ENCODE measurements at places on chromosomes 12 and 14.

- DNase-seq, result peak; percentile 33
Measured at GRCh38 chr14:75711105-75711795, 50.2 kb downstream of the TTLL5 start.

DNA sequence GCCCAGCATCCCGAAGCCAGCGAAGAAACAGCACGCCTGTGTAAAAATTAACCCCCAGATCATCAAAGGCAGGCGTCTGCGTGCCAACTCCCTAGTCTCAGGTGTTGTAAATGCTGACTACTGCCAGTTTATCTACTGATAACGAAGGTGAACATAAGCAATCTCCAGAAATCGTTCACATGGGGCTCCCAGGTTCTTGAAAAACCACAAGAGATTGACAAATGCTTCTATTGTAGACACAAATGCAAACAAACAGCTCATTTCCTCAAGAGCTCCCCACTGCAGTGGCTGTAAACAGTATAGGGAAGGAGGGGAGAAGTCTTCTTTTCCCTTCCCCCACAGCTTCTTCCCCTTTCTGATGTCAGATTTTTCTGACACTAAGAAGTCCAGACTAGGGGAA, 5.3 kb upstream of the PLEKHG3 start:
- no peak for DNase-seq

GRCh38 chr14:47596860-47597259, 78.5 kb downstream of the MDGA2 start:
- no peak for DNase-seq

GRCh38 chr12:67161322-67161918, 107.7 kb upstream of the CAND1 start:
- peak; percentile 26 for DNase-seq

GRCh38 chr14:21525571-21525961, 580 bp downstream of the SALL2 start:
- no peak for DNase-seq

DNA sequence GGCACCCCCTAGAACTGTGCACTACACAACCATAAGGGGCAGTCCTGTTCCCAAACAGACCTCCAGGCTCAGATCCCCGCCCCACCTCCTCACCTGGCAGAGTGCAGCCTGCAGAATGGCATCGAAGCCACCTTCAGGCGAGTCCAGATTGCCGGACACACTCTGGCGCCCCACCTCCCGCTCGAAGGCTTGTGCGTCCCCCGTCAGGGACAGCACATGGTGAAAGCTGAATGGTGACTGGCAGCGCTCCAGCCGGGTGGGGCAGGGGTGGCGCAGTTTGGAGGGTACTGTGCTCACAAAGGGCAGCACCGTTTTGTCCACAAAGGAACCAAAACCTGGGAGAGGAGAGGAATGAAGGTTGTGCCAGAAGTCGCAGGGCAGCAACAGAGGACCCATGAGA, 10.6 kb downstream of the ITGB7 start:
- no peak for DNase-seq

DNA sequence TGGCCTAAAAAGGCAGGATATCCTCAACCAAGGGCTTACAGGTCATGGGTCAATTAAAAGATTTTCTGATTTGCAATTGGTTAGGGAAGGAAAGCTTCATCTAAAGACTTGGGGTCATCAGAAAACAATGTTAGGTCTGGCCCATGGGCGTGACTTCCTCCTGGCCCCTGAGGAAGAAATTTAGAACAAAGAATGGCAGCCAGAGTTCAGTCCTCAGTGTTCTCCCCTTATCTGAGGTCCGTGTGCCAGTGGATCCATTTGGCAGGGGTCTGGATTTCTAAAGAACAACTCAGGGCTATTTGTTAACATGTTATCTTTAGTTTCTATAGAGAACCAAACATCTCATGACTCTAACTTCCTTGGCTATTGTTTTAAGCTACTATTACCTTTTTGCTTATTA, 27.8 kb upstream of the NFYB start:
- DNase-seq, result no peak

DNA sequence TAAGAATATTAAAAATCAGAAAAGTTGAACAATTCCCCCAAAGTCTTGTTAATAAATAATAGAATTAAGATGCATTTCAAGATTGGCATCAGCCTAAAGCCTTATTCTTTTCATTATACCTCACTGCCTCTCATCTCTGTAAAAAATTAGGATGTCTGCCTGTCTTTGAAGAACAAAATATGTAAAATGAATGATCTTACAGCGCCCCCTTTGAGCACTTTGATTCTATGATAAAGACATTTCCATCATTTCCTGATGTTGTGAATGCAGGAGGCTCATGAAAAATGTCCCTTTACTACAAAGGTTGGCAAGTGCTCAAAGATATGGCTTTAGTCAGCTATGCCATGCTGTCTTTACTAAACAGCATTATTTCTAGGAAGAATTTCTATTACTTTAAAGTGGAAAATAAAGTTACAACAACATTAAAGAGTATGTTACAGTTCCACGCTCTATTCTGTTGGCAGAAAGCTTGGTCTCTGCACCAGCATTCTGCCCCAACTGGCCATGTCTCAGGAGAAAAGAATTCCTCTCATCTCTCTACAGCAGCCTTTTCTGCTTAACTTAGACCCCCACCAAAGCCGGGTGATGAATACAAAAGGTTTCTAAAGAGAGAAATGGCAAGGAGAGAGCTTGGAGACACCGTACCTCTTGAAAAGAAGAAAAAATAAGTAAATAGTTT, 95.1 kb downstream of the LLPH start:
- peak; percentile 47 for DNase-seq

DNA sequence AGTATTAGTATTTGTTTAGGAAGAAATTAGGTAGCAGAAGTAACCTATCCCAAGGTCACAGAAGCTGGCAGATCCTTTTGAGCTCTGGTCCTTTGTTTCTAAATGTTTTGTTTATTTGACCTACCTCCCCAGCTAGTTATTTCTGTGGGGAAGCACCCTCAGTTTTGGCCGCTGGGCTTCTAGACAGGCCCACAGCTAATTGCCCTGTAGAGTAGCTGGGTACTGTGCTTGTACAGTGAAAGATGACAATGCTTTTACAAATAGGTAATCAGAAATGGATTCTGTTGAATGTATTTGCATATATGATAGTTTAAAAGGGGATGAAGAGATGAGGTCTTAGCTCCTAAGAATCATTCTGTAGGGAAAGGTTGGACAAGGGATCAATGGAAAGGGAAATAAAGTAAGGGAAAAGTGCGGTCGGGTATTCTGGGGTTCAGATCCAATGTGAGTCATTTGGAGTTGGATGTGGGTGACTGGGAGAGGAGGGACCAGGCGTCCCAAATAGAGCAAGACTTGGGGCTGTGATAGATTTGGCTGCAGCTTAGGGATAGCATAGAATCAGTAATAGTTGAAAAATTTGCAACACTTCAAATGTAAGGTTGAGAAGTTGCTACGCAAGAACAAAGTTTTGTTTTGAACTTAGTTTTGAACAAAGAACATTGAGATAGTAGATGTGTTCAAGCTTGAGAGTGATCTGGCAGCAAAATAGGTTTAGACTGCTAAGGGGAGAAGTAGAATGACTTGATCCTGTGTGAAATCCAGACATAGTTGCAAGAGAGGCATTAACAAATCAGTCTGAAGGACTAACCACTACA, 3.6 kb downstream of the NUDT4 start:
- DNase-seq, result peak; percentile 38

DNA sequence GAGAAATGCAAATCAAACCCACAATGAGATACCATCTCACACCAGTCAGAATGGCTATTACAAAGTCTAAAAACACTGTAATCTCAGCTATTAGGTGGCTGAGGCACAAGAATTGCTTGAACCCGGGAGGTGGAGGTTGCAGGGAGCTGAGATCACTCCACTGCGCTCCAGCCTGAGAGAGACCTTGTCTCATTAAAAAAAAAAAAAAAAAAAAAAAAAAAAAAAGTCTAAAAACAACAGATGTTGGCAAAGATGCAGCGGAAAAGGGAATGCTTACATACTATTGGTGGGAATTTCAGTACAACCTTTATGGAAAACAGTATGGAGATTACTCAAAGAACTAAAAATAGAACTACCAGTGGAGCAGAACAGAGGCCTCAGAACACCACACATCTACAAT, 19.0 kb upstream of the ATF7 start:
- no peak for DNase-seq

- no peak for DNase-seq
Measured at GRCh38 chr14:81474148-81474492, 59.5 kb downstream of the SEL1L start.

- DNase-seq, result no peak
Measured at GRCh38 chr12:115149685-115150378, 465.9 kb upstream of the TBX3 start.

DNA sequence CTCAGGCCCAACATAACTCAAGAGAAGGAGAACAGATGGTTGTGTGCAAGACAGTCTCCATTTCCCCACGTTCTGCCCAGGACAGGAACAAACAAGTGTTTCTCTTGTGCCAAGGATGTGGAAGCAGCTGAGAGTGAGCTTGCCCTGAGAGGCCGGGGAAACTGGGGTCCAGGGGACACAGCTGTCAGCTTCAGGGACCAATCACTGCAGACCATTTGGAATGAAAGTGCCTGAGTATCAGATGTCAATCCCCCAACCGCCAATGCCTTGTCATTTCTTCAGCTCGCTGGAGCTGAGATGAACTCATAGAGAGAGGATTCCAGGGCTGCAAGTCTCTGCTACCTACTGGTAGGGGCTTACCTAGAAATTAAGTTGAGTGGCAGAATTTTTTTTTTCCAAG, 71.9 kb upstream of the METAP2 start:
- no peak for DNase-seq

DNA sequence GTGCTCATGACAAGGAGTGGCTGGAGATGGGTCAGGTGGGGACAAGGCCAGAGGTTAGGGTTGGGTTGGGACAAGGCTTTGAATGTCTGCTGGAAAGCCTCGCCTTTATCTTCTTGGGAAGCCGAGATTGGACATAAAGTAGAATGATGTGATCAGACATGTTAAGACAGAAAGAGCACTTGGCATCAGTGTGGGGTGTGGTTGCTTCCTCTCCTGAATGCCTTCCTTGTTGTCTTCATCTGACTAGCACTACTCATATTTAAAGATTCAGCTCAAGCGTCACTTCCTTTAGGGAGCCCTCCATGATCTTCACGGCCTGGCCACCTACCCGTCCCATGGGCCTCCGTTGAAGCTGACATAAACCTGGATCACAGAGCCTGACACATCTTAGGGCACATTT, 14.8 kb upstream of the C12orf75 start:
- no peak for DNase-seq

- DNase-seq, result no peak
Measured at GRCh38 chr14:64401949-64402348, 13.8 kb downstream of the MTHFD1 start.

DNA sequence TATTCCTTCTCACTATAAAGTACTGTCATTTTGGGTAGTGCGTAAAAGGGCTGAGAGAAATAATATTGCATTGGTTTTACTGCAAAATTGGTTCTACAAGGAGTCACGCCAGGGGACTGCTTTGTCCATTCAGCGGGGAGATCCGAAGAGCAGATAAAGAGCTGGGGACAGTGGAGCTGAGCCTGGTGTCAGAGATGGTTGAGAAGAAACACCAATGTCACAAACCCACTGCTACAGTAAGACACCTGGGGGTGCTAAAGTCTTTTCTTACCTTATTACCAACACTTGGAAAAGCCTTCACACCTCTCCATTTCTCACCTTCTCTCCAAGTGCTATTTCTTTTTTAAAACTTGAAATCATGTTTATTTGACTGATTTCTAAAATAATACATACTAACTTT, 14.1 kb downstream of the IL31 start:
- DNase-seq, result no peak

DNA sequence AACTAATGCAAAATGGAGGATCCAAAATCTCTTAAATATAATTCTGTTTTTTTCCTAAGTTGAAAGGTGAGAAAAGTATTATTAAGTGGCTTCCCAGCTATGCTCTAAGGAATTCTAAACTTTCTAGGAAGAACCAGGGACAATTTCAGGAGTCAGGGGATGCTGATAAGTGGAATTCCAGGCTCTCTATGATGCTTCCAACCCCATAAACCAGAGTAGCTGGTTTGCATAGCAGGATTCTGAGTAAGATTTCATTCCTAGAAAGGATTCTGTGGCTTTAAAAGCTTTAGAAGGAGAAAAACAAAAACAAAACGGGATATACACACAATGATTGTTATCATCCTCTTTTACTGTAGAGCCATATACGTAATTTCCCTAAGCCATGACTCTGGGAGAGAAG, 93.9 kb downstream of the SLC16A7 start:
- DNase-seq, result no peak

DNA sequence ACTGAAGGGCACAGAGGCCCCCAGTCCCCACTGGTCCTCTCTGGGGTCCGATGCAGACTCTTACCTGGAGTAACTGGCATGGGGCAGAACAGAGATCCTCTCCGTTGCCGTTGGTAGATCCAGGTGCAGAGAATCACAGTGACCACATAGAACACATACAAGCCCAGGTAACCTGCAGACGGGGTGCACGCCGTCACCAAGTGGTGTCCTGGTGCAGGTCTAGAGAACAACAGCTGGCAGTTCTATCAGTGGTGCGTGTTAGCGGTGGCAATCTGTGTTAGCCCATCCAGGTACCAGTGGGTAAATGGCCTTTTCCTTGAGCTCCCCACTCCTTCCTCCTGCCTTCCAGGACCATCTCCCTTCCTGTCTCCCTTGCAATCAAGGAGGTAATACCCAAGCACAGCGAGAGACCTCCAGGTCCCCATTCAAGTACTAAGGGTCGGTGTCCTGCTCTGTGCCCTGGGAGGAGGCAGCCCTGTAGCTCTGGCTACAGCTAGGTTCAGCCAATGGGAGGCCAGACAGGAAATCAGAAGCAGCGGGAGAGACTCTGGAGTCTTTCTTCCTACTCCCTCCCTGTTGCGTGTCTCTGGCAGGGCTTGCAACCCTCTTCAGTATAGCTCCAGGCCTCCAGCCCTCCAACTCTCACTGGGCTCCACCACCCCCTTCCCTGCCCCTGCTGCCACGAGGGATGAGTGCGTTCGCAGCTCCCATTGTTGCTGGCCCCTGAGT, 15.8 kb downstream of the SLC8B1 start:
- no peak for DNase-seq

- DNase-seq, result no peak
Measured at GRCh38 chr14:71437870-71438269, 494.4 kb upstream of the RGS6 start.

DNA sequence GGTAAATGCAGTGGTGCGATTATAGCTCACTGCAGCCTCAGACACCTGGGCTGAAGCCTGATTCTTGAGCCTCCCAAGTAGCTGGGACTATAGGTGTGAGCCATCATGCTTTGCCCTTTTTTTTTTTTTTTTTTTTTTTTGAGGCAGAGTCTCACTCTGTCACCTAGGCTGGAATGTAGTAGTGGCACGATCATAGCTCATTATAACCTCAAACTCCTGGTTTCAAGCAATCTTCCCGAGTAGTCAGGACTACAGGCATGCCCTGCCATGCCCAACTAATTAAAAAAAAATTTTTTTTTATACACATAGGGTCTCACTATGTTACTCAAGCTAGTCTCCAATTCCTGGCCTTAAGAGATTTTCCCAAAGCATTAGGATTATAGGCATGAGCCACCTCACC, 6.9 kb downstream of the ATP2A2 start:
- no peak for DNase-seq

All from erythroblast (primary cell).